ENCODE measurements at places on chromosomes 4 and X. TPM values are rescaled to one million over a fixed set of nuclear protein-coding genes. Genes with fewer than 3 reads are reported as not detected.

Gene SPIN2A
- total RNA-seq: 0.20 TPM

Gene GNPDA2
- 11.7 TPM for total RNA-seq

Gene CPZ
- total RNA-seq: not detected

Gene TMEM31
- not detected for total RNA-seq

Gene SNCA
- total RNA-seq: 148 TPM

Gene CLIC2
- 8.9 TPM for total RNA-seq

Gene GPRASP2
- total RNA-seq: 10.9 TPM

Gene GEMIN8
- total RNA-seq: 12.2 TPM

Gene PIR
- total RNA-seq: 93.8 TPM

Gene DUX4
- not detected for total RNA-seq

Gene DMRTC1B
- total RNA-seq: not detected

Gene PNMA5
- total RNA-seq: not detected

Gene ENOPH1
- 45.4 TPM for total RNA-seq

Gene ABHD18
- 4.1 TPM for total RNA-seq

Gene MAML3
- 4.0 TPM for total RNA-seq

Gene PLP1
- total RNA-seq: not detected

Gene PHKA1
- 3.9 TPM for total RNA-seq

Gene SLC26A1
- 0.20 TPM for total RNA-seq

Gene SOD3
- not detected for total RNA-seq

Gene SPATA4
- total RNA-seq: not detected

Gene OCIAD2
- 87.3 TPM for total RNA-seq

Gene FRAS1
- total RNA-seq: 0.20 TPM

Gene SORBS2
- 143 TPM for total RNA-seq

Gene VCX
- not detected for total RNA-seq

Gene TMSB15C
- 6.1 TPM for total RNA-seq

Gene SLIT2
- total RNA-seq: 0.44 TPM

Gene FABP2
- total RNA-seq: not detected

Gene PPARGC1A
- total RNA-seq: 9.5 TPM

Gene TKTL2
- not detected for total RNA-seq

Gene DGAT2L6
- not detected for total RNA-seq

Gene FGFBP2
- total RNA-seq: not detected

Gene VSIG1
- 0.20 TPM for total RNA-seq

Gene IGFBP7
- 1,907 TPM for total RNA-seq

Gene SLC6A14
- not detected for total RNA-seq

Gene APLN
- 9.3 TPM for total RNA-seq

Gene GPAT3
- 23.4 TPM for total RNA-seq

Gene CNKSR2
- not detected for total RNA-seq

Data from lung microvascular endothelial cell (primary cell).